ENCODE measurements at places on chromosomes 16 and 17.

DNA sequence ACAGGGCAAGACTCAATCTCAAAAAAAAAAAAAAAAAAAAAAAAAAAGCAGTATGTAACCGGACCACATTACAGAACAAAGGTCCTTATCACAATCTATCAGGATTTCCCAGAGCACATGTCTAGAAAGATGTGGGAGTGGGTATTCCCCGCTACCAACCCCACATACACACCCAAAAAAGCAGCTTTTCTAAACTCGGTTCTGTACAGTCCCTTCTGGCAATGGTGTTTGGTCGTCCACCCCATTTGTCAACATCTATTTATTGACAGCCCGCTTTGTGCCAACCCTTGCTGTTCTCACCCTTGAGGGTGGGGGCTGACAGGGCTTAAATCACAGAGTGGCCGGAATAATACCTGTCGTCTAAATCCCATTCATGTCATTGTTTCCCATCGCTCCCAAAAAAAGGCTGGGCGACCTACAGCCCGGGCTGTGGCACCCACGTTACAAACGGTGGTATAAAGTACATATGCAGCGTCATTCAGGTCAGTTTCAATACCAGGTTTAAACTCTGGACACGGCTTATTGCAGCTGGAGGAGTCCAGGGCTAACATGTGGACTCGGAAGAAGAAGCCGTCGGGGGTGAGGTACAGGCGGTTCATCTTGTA lies 3.6 kb downstream of the C17orf58 start:
- no peak for DNase-seq

GRCh38 chr16:8853150-8853549 lies 15.7 kb downstream of the CARHSP1 start:
- no peak for DNase-seq

- no peak for DNase-seq
Observed at GRCh38 chr17:43468691-43469139, 15.1 kb upstream of the DHX8 start.

DNA sequence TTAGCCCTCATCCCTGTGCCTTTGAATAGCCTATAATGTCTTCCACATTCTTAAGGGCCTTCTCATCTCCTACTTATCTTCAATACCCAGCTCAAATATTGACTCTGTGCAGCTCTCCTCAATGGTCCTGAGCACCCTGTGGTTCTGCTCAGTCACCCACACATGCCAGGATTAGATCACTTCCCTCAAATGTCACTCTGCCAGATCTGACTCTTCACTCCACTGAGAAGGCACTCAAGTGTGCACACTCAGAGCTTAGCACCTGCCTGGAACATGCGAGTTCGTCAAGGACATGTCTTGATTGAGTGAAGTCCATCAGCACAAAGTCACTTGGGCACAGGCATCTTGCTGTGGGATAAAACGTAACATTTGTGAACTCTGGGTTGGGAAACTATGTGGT lies 404.8 kb downstream of the CDH13 start:
- no peak for DNase-seq

DNA sequence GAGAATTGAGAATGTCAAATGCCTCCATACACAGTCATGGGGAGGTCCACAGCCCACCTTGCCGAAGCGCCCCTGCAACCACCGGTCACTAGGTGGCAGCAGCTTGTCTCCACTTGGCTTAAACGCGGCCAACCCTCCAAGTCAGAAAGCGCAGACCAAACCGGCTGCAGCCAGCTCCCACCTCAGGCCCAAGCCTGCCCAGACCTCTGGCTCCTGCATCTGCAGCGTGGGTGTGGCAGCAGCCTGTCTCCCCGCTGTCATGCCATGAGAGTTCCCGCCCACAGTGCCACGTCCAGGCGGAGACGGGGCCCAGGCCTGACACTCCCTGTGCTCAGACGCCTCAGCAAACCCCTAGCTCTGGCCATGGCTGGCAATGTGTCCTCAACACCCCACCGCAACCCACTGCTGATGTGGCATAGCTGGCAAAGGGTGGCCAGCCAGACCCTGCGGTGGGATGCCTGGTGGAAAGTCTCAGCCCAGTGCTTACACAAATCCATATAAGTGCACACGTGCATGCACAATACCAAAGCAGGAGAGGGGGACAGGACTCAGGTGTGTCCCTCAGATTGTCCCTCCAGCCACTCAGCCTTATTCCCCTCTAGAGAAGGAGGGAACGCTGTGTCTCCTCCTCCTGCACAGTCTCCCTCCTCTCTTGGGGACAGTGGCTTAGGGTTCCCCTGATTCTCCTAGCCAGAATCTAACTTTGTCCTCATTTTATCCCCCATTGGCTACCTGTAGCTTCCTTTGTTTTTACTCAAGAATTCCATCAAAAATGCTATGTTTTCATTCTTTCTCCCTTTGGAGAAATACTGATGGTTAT lies 10.9 kb downstream of the COPZ2 start:
- DNase-seq = peak; percentile 66

DNA sequence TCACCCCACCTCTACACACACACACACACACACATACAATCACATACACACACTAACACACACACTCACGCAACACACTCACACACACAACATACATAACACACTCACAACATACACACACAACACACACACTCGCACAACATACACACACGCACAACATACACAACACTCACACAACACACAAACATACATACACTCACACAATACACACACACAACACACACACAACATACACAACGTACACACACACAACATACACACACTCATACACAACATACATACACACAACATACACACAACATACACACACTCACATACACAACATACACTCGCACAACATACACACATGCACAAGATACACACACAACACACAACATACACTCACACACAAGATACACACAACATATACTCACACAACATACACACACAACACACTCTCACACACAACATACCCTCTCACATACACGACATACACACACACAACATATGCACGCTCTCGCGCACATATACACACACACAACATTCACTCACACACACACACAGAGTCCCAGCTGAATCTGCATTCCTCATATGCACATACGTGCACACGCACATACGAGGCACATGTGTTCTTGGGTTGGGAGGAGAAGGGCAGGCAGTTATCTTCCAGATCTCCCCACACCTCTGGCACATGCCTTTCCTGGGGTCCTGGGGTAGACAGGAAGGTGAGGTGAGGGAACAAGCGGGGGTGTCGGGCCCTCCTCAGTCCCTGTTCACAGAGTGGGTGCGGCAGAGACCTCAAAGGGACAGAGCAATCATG lies 1.1 kb downstream of the ASGR2 start:
- no peak for DNase-seq

DNA sequence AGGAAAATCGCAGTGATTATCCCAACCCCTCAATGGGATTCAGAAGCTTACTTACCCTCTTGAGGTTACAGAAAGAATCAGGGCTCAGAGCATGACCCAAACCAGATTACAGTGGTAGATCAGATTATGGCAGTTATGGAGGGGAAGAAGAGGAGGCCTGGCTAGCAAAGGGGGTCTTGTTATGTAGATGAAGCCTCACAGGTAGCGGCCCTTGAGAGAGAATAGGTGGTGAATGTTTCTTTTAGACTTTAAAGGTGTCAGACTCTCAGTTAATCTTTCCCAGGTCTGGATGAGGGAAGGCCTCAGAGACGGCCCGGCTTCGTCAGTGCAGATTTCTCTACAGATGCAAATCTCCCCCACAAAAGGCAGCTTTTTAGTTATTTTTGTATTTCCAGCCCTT lies 15.6 kb downstream of the RNF112 start:
- DNase-seq = no peak

- no peak for DNase-seq
Observed at GRCh38 chr17:71262586-71262985, 858.2 kb upstream of the SOX9 start.

GRCh38 chr17:16484445-16485175 lies 7.4 kb downstream of the LRRC75A start:
- no peak for DNase-seq

GRCh38 chr16:49369651-49370611 lies 3.7 kb upstream of the C16orf78 start:
- DNase-seq = no peak

DNA sequence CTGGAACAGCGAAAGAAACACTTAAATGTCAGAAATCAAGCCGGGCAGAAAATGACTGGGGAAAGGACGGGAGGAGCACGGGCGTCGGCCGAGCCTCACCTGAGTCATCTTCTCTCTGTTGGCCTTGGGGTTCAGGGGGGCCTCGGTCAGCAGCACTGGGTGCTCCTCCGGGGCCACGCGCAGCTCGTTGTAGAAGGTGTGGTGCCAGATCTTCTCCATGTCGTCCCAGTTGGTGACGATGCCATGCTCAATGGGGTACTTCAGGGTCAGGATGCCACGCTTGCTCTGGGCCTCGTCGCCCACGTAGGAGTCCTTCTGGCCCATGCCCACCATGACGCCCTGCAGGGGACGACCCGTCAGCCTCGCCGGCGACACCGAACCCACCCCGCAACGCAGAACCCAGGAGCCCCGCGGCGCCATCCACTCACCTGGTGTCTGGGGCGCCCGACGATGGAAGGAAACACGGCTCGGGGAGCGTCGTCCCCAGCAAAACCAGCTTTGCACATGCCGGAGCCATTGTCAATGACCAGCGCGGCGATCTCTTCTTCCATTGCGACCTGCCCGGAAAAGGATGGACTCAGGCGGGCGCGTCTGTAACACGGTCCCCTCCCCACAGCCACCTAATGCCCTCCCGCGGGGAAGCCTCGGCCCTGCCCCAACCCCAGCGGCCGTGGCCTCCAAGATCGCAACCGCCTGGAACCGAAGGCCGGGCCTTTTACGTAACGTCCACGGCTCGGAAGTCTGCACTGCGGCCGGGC lies 616 bp downstream of the ACTG1 start:
- no peak for DNase-seq

- DNase-seq = no peak
Observed at GRCh38 chr17:69405096-69405495, 9.4 kb upstream of the MAP2K6 start.

DNA sequence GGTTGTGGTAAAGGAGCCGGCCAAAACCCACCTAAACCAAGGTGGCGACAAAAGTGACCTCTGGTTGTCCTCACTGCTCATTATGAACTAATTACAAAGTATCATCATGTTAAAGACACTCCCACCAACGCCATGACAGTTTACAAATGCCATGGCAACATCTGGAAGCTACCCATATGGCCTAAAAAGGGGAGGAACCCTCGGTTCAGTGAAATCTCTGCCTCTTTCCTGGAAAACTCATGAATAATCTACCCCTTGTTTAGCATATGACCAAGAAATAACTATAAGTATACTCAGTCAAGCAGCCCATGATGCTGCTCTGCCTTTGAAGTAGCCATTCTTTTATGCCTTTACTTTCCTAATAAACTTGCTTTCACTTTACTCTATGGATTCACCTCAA lies 72.2 kb downstream of the CYLD start:
- no peak for DNase-seq
